NCI-H1436 treated with DMSO at 0.1 percent for 48 hours (cell line): ENCODE measurements at places on chromosomes 4 and X.

- no peak for DNase-seq
Measured at GRCh38 chr4:3766785-3767569, 792 bp downstream of the ADRA2C start.

GRCh38 chrX:43702079-43702524, 46.0 kb downstream of the MAOA start:
- DNase-seq, result no peak

- no peak for DNase-seq
Measured at GRCh38 chr4:115126491-115126890, 13.1 kb upstream of the NDST4 start.

- DNase-seq, result no peak
Measured at GRCh38 chrX:77450996-77451395, 3.8 kb downstream of the FGF16 start.

DNA sequence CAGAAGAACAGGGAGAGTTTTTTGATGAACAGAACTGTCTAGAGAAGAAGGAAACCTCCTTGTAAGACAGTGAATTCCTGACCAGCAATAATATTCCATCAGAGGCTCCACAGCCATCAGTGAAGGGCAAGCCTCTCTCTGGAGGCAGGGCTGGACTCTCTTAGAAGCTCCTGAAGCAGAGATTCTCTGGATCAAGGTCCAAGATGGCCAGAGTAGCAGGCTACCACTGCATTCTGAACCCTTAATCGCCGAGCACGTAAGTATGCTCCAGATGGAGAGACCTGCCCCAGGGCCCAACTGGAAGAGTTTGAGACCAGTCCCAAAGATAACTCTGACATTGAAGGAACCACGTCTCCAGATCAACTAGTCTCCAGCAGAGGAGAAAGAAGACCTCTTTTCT, 16.4 kb downstream of the GABRE start:
- DNase-seq, result no peak

GRCh38 chr4:48361012-48361400, 19.7 kb downstream of the SLAIN2 start:
- no peak for DNase-seq

DNA sequence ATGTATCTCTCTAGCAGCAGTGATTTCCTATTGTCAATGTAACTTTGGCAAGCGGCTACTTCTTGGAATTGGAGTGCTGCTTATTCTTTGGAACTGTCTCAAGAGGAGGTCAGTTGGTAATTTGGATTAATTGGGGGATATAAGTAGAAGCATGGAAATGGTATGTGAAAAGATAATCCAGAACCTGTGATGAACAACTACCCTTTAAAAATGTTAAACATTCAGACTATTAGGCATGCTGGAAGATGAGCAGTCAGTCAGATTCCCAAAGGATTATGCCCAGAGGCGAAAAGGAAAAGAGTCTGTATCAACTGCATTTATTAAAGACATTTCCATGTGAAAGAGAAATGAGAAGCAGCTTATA, 62.5 kb downstream of the SEC24D start:
- DNase-seq, result no peak

- no peak for DNase-seq
Measured at GRCh38 chr4:8283631-8284121, 14.1 kb downstream of the HTRA3 start.

DNA sequence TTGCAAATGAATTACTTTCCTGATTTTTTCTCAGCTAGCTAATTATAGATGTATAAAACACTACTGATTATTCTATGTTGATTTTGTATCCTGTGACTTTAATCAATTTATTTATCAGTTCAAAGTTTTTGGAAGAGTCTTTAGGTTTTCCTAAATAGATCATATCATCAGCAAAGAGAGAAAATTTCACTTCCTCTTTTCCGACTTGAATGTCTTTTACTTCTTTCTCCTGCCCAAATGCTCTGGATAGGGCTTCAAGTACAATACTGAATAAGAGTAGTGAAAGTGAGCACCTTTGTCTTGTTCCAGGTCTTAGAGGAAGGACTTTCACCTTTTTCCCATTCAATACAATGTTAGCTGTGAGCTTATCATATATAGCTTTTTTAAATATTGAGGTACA, 417.9 kb downstream of the PDGFC start:
- no peak for DNase-seq

DNA sequence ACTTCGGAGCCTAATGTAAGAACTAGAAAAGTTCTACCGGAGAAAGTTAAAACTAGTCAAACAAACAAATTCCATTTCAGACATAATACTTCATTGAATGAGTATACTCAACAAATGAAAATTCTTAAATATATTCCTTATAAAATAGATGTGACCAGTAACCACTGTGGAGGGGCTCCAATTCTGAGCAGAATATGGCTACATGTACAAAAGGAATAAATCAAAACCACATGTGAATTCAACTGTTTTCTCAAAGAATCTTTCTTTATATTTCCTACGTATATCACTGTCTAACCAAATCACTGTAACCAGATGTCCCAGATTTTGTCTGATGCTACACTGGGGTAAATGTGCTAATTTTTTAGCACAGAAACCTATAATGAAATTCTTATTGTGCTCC, 49.0 kb downstream of the HTN1 start:
- no peak for DNase-seq

GRCh38 chr4:54165011-54165410, 64.1 kb upstream of the PDGFRA start:
- DNase-seq, result no peak

DNA sequence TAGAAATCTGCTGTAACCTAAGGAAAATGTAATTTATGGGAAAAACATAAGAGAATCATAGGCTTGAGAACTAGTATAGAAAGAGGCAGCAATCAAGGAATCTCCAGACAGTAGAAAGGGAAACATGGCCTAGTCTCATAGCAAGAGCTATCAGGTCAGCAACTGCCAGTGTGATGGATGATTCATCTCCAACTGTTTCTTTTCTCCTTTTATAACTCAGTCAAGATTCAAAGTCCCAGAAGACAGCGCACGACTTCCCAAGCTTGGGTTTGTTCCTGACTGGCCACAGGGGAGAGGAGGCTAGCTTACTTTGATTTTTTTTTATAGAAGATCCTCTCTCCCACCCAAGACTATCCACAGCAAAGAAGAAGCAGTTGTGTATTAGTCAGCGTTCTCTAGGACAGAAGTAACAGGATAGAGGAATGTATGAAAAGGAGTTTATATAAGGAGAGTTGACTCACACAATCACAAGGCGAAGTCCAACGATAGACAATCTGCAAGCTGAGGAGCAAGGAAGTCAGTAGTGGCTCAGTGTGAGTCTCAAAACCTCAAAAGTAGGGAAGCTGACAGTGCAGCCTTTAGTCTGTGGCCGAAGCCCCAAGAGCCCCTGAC, 181.5 kb downstream of the GC start:
- DNase-seq, result no peak

- DNase-seq, result no peak
Measured at GRCh38 chr4:17920681-17921080, 100.9 kb downstream of the LCORL start.

- DNase-seq, result no peak
Measured at GRCh38 chr4:123450393-123450792, 53.8 kb downstream of the SPRY1 start.

- DNase-seq, result no peak
Measured at GRCh38 chr4:169484485-169484884, 127.9 kb downstream of the NEK1 start.

- DNase-seq, result no peak
Measured at GRCh38 chr4:122531514-122531913, 75.0 kb upstream of the IL2 start.

DNA sequence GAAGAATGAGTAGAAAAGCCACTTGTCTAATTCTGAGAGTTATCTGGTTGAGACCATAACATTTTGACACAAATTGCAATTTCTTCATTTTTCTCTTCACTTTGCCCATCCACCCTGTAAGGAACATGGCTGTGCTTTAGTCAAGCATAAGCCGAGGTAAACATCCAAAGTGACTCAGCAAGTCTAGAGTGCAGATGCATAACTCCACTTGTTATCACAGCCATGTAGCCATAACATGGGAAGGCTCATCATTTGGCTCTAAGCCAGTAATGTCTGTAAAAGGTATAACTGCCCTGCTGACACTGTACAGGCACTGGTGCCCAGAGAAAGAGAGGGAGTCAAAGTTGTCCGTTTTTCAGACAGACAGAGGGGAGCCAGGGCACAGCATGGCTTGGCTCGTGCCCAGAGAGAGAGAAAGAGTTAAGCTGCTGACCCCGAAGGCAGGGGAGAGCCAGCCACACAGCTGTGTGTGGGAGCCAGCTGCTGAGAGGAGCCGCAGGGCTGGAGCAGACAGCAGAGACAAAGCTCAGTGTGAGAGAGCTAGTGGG, 76.9 kb upstream of the EXOC1L start:
- no peak for DNase-seq

- DNase-seq, result no peak
Measured at GRCh38 chr4:147643616-147644015, 26.4 kb downstream of the TMEM184C start.

DNA sequence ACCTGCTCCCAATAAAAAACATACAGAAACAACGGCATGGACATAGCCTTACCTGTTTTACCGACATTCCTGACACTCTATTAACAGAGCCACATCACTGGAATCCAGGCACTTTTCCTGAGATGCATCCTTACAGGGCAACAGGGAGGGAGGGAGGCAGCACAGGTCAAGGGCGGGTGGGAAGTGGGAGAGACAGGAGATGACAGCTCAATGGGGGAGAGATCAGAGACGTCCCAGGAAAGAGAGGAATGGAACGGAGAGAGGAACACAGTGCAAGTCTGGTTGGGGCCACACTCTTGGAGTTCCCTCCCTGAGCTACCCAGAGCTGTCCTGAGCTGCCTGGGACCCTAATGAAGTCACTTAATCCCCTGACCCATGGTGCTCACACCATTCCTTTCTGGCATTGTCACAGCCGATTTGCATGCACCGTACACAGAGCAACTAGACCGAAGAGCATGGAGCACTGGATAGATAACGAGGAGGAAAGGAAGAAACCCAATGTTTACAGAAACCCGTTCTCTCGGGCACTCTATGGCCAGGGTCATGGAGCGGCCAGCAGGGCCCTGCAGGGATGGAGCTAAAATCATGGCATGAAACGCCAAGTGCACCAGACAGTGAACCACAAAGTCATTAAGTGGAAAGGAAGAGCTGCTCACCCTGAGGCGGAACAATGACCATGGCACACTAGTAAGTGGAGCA, 93.1 kb downstream of the NSUN7 start:
- DNase-seq, result no peak

DNA sequence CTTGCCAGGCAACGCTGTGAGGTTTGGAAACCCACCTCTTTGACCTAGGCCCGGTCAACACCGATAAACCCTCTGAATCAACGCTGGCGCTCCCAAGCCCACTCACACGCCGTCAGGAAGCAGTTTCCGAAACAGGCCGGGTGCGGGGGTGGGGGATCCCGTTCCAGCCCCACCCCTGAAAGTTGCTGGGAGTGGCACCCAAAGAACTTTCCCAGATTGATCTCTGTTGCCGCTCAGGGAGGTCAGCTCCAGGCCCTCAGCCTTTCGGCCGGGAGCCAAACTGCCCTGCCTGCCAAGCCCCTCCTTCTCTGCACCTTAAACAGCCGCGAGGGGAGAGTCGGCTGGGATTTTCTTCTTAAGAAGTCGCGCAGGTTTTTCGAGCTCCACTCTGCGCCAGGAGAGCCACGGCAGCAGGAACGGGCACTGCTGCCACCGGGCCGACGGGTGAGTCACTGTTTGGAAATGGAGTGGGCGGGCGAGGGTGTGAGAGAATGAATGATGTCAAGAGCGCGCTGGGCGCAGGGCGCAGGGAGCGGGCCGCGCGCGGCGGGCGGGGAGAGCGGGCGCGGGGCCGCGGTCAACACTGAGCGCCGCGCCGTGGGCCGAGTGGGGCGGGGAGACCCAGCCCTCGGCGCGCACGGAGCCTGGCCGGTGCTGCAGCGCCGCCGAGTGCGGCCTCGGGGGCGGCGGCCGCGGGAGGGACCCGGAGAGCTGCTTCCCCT, at the start of gene SGMS2:
Gene SGMS2, plus strand, starts transcription at position 583 of the 722 bp plus-strand sequence. CDS start 70,622 bp downstream, outside the sequence.
- no peak for DNase-seq

GRCh38 chrX:120791013-120791643, 84.5 kb downstream of the CT47B1 start:
- no peak for DNase-seq

DNA sequence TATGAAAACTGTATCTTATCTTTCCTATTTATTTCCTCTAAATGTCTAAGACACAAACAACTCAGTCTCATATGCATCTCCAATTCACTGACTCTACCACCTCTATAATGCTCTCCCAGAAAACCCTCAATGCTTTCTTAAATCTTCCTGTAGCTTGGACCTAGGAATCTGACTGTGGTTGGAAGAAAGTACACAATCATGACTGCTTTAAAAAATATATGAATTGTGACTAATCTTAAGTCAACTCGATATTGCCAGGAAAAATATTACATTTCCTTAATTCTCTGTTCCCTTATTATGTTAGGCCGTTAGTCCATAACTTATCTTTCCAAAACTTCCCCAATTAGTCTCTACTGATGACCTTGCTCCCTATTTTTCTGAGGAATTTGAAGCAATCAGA, 87.0 kb downstream of the SPCS3 start:
- DNase-seq, result no peak

DNA sequence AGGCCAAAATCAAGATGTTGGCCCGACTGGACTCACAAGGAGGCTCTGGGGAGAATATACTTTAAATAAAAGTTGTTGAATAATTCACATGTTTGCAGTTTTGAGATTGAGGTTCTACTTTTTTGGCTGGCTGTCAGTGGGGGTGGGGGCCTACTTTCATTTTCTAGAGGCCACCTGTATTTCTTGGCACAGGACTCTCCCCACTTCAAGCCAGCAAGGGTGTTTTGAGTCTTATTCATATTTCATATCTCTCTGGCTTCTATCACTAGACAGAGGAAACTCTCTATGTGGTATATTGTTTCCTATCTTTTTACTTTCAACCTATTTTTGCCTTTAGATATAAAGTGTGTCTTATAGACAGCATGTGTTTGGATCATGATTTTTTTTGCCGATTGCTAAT, 266.4 kb downstream of the PRR32 start:
- no peak for DNase-seq

- DNase-seq, result no peak
Measured at GRCh38 chr4:181611033-181611711, 632.0 kb upstream of the TENM3 start.

- DNase-seq, result no peak
Measured at GRCh38 chr4:17063888-17064287, 165.4 kb upstream of the LDB2 start.

- no peak for DNase-seq
Measured at GRCh38 chr4:1081689-1082040, 31.7 kb downstream of the RNF212 start.

- no peak for DNase-seq
Measured at GRCh38 chr4:25172961-25173915, 13.0 kb upstream of the SEPSECS start.
